ENCODE measurements at places on chromosomes 16 and 17.
A peak's percentile ranks its signal among the peaks of the same experiment; 100 is the strongest.

GRCh38 chr17:14134456-14134855, 65.2 kb downstream of the COX10 start:
- no peak for DNase-seq

GRCh38 chr17:47789611-47790561, 31.7 kb downstream of the OSBPL7 start:
- no peak for DNase-seq

DNA sequence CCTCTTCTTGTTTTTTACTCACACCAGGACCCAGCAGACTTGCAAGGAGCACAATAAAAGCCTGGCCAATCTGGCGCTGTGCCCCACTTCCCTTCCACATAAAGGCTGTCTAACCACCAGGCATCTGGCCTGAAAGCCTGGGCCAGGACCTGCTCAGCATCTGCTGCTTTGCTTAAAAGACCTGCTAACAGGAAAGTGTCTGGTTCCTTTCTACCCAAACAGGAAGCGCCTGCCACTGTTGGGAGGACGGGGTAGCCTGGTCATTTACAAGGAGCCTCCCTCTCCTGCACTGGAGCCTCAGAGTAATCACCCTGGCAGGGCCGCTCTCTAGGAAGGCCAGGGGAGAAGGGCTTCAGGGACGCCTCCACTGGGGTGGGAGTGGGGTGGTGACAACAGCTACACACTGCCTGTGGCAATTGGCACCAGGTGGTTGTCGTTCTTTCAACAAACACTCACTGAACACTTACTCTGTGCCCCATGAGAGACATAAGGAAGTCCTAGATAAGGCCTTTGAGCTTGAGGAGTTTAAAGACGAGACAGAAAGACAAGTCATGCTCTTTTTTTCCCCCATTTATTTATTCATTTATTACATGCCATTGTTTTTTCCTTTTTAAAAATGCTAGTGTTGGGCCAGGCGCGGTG, 6.3 kb upstream of the MMP28 start:
- DNase-seq = no peak

GRCh38 chr17:40407460-40407859, 10.2 kb downstream of the TOP2A start:
- no peak for DNase-seq

- no peak for DNase-seq
These were observed 1.4 kb downstream of the SHISA6 start for GRCh38 chr17:11242411-11242810.

DNA sequence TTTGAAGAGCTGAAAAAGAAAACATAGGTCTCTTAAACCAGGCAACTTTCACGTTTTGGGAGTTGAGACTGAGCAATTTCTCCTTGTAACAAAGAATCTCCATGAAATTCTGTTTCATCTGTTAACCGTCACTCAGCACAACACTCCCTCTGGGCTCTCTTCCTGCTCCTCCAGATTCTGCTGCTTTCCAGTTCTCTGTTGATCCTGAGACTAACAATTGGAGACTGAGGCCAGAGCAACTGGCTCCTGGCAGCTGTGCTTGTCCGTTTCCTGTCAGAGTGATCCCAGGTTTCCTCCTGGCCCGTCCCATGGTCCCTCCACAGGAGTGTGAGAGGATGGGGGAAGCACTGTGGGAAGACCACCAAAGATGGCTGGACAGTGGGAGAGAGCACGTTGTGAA, 32.5 kb downstream of the IST1 start:
- no peak for DNase-seq

GRCh38 chr17:66551839-66552238, 249.4 kb downstream of the PRKCA start:
- DNase-seq = no peak

GRCh38 chr16:74742051-74742481, 32.6 kb downstream of the FA2H start:
- no peak for DNase-seq

DNA sequence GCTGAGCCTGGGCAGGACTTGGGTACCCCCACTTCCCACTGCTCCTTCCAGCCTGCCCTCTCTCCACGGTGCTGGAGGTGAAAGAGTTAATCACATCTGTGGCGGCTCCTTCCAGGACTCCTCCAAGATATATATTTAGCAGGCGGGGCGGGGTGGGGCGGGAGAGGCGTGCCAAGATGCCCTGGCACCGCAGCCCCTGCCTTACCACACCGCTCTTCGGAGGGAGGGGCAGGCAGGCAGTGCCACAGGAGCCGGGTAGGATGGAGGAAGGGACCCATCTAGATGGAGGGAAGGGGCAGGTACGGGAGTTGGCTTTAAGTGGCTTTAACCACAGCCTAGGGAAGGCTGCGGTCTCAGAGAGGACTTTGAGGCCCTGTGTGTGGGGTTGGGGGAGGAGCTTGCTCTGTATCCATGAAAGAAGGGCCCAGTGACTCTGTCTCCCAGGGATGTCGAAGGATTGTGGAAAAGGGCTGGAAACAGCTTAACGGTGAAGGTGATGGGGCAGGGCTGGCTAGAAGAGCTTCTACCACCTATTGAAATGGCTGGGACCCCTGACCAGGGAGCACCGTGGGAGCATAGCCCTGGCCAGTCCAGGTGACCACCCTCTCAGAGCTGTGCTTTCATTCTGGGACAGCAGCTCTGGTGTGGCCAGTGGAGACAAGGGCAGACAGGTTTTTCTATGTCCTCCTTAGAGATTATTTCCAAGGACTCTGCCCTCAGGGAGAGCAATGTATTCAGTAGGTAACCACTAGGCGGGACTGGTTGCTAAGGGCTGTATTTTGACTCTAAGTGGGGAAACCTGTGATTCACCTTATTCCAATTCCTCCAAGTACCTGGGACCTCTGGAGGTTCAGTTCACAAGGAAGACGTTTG, 13.0 kb downstream of the GPR142 start:
- no peak for DNase-seq

- no peak for DNase-seq
These were observed 1.0 kb downstream of the RHBDL3 start for GRCh38 chr17:32266389-32267301.

DNA sequence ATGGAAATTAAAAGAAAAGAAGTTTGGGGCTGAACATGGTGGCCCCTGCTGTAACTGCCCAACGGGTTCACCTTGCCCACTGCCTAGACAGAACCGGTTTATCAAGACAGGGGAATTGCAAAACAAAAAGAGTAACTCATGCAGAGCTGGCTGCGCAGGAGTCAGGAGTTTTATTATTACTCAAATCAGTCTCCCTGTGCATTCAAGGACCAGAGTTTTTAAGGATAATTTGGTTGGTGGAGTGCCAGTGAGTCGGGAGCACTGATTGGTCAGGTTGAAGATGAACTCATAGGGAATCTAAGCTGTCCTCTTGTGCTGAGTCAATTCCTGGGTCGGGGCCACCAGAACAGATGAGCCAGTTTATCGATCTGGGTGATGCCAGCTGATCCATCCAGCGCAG, 4.4 kb upstream of the SCPEP1 start:
- DNase-seq = no peak

DNA sequence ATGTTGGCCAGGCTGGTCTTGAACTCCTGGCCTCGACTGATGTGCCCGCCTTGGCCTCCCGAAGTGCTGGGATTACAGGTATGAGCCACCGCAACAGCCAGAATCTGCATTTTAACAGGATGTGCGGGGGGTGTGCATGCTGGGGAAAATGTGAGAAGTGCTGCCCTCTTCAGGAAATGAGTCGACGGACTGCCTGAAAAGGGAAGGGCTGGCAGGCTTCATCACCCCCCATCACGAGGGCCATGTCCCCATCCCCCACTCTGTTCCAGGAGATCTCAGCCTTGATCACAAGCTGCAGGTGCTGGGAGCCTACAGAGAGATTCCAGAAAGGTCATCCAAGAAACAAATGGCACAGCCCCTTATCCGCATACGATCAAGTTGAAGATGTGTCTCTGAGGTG, 195.3 kb upstream of the RPL38 start:
- no peak for DNase-seq

DNA sequence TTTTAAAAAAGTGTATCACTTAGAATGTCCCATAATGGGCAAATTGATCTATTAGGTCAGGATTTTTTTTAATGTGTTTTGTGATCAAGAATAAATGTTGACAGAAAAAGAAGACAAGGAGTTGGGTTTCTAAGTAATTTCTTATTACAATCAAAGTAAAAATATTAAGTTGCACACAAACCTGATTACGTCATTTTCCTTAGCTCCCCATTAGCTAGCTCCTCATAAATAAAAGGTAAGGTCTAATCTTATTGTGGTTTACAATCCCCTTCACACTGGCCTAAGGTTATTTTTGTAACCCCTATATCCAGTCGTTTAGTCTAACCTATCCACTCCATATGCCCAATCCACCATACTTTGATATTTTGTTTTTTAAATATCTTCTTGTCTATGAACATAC, 7.6 kb downstream of the CA10 start:
- no peak for DNase-seq

GRCh38 chr16:23279721-23280153, 22.4 kb upstream of the SCNN1B start:
- no peak for DNase-seq

- DNase-seq = no peak
These were observed 156.4 kb downstream of the SNX29 start for GRCh38 chr16:12132850-12133440.

DNA sequence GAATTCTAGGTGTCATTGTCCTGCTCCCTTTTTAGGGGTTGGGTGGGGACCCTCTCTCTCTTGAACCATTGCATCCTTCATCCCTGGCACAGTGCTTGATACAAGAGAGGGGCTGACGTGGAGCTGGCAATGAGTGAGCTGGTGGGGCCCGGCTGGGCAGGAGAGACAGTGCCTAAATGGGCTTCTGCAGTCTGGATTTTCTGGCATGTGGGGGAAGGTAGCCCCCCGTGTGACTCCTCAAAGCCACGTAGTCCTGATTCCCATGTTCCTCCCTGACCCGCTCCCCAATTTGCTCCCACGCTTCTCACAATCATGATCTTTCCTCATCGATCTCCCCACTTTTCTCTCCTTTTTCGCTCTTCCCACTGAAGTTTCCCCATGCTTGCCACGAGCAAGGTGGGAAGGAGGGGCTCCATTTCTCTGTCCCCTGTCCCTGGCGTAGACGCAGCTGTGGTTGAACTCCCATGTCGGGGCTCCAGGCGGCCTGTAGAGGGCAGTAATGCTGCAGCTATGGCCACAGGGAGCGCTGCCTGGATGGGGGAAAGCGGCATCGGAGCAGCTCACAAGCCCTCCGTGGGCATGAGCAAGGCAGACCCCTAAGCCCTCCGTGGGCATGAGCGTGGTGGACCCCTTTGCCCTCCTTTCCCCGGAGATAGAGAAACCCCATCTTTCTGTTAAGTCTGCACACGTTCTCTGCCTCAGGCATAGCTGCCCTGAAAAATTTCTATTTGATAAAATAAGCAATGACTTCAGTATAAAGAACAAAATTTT, 47.5 kb downstream of the HAPSTR1 start:
- DNase-seq = peak; percentile 25

DNA sequence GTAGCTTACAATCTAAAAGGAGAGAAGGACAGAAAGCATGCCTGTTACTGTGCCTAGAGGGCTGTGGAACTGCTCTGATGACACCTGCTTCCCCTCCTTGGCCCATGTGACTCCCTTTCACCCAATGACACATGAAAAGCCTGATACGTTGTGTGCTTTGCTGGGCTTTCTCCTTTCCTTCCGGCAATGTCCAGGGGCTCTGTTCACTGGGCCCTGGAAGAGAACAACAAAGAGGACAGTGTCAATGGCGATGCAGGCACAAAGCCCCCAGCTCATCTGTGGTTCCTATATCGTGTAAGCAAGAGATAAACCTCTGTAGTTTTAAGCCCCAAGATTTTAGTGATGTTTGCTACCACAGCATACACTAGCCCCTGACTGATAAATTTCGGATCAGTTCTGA, 306.1 kb downstream of the ABCC12 start:
- DNase-seq = no peak

DNA sequence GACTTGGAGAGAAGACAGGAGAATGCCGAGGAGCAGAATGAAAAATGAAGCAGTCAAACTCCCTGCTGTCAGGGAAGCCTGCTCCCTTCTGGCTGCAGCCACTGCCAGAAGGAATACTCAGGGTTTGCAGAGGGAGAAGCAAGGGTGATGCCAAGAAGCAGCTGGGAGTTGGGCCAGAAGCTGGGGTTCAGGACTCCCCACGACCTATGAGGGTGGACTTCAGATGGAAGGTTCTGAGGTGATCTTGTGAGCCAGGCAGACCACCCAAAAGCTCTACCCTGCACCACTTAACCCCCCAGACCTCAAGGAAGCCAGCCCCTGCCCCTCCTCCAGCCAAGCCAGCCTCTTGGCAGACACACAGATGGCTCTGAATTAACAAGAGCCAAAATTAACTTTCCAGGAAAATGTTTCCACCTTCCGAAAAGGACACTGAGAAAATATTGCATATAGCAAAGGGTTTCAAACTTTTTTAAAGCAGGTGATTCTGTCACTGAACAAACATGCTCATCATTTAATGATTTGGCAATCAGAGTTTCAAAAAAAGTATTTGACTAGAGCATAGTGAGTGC, 126.0 kb upstream of the ERCC4 start:
- no peak for DNase-seq

GRCh38 chr16:2190659-2191445, 5.6 kb downstream of the CASKIN1 start:
- no peak for DNase-seq

GRCh38 chr17:70034158-70034557, 40.9 kb upstream of the KCNJ16 start:
- no peak for DNase-seq

- DNase-seq = no peak
These were observed 59.4 kb upstream of the XYLT1 start for GRCh38 chr16:17529982-17530760.

DNA sequence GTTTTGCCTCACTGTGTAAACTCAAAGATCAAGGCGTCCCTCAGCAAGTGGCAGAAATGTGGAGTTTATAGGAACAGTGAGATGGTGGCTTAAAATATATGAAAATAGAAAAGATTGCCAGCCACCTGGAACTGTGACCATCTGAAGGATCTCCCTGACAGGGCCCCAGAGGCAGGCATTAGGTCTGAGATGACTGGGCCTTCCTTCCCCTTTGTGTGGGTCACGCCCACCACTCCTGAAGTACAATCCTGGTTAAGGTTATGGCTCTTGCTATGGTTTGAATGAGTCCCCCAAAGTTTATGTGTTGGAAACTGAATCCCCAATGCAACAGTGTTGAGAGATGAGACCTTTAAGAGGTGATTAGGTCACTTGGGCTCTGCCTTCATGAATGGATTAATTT, 6.4 kb downstream of the ST6GALNAC2 start:
- DNase-seq = no peak

GRCh38 chr17:47967607-47968252, 3.2 kb upstream of the CDK5RAP3 start:
- DNase-seq = no peak

DNA sequence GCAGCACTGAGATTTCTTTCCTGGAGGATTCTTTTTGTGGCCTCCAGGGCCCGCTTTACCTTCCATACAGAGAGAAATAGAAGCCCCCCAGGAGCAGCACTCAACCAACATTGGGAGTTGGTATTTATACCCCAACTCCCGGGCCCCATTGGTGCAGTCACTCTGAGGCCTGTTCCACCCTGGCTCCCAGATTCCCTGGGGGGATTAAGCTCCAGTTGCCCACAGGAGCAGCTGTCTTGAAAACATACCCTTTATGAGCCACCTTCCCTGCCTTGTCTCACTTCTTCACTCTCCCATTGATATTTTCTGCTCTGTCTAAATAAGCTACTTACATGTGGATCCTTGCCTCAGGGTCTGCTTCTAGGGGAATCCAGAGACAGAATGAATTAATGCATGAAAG, 167.8 kb downstream of the KATNIP start:
- DNase-seq = no peak

- DNase-seq = no peak
These were observed 238.2 kb downstream of the RBFOX3 start for GRCh38 chr17:79372470-79373238.

- no peak for DNase-seq
These were observed 103.7 kb downstream of the USP22 start for GRCh38 chr17:20938988-20939615.

All from T-helper 22 cell (primary cell).